ENCODE measurements at places on chromosomes 13 and 19.

DNA sequence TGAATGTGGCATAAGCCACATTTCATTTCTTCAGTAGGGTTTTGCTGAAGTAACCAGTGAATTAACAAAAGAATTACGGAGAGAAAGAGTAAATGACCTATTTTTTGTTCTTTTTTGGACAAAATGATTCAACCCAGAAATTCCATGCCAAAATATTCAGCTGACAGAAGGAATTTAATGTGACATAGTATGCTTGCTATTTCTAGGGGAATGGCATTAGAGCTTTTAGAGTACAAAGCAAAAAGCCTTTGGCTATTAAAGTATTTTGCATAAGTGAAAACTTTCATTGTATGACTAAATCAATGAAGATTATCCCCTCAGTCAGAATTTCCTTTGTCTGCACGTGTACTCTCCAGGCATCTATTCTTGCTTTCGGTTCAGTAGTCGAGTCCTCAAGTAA, 465.3 kb downstream of the COG6 start:
- DNase-seq, result no peak

DNA sequence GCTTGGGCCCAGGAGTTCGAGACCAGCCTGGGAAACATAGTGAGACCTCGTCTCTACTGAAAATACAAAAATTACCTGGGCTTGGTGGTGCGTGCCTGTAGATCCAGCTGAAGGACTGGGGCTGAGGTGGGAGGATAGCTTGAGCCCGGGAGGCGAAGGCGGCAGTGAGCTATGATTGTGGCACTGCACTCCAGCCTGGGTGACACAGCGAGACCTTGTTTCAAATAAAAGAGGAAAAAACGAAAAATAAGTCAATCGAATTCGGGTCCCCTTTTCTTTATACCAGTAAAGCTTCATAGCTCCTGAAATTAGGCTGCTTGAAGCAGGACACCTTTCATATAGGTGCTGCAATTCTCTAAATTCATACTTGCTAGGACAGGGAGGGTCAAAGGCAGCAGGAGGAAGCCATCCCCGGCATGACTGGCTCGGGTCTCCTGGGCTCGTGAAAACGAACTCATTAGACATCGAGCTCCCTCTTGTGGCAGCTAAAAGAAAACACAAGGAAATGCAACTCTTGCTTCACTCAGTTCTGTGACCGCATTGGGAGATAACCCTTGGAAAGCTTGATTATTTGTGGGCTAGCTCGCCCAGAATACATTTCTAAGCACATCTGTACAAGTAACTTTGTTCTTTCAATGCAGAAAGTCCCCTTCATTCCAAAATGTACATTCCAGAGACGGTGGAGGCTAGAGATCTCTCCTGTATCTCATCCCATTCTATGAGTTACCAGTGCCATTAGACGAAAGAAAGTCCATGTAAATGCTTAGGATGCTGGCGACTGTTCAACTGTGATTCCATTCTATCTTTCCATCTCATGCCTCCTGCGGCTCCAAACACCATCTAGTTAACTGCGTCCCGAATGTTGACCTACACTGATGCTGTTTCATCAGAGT, 16.8 kb downstream of the FPR2 start:
- peak; percentile 78 for DNase-seq

GRCh38 chr13:22569811-22570210, 611.0 kb upstream of the SGCG start:
- DNase-seq, result no peak

DNA sequence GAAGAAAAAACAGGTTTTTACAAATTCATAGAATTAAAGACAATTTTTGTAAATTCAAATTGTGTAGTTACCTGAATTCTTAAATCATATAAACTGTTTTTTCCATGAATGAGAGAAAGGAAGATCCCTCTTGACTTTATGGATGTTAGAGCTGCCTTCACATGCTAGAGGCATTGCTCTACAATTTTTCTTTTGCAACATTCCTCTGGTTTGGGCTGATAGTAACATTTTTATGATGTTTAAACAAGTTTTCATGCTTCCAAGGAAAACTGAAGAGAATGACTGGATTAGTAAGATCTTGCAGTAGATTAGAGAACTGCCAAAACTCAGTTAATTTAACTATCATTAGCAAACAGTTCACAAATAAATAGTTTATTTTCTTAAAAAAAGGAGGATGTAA, 250.6 kb downstream of the GPC6 start:
- DNase-seq, result no peak

DNA sequence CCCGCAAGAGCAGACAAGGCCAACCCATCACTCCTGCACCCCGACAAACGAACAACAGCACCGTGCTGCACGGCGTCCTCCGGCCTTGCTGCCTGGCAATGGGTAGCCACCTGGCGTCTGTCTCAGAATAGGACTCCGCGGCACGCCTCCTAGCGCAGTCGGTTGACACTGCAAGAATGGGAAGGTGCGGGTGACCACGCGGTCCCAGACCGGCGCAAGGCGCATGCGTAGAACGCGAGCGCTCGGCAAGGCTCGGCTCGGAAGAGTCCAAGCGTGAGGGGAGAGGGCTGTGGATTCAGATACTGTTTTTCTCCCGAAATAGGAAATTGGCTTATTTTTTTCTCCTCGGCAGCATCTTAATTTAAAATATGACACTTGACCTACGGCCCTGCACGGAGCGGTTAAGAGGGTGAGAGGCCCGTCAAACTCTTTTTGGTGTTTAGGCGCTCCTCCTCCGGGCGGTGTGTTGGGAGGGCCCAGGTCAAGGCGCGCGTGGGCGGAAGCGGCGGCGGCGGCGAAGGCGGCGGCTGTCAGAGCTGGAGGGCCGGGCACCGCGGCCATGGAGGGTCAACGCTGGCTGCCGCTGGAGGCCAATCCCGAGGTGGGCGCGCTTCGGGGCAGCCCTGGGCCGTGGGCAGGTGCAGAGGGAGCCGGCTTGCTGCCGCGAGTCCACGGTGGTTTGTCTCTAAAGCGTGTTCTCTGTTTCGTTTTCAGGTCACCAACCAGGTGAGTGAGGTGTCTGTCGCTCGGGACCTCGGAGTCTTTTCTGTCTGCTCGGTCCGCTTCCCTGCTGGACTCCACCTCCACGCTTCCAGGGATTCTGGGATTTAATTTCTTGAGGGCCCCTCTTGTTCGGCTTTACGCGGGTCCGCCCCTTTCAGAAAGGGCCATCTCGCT, at the start of gene UCHL3:
Gene UCHL3, plus strand, starts transcription at position 530 of the 897 bp plus-strand sequence. Its CDS starts 30 bp downstream, at position 560.
- peak; percentile 94 for DNase-seq

DNA sequence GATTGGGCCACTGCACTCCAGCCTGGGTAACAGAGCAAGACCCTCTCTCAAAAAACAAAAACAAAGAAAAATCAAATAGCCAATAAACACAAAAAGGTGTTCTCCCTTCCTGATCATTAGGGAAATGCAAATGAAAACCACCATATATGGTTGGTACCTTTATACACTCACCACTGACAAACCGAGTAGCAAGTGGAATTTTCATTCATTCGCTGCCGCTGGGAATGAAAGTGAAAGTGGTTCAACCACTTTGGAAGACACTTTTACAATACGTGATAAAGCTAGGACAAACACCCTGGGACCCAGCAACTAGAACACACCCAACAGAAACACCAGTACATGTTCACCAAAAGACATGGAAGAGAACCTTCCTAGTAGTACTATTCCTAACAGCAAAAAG, 21.0 kb downstream of the GRIK5 start:
- no peak for DNase-seq

GRCh38 chr13:20090349-20090748, 70.5 kb downstream of the GJA3 start:
- DNase-seq, result no peak

DNA sequence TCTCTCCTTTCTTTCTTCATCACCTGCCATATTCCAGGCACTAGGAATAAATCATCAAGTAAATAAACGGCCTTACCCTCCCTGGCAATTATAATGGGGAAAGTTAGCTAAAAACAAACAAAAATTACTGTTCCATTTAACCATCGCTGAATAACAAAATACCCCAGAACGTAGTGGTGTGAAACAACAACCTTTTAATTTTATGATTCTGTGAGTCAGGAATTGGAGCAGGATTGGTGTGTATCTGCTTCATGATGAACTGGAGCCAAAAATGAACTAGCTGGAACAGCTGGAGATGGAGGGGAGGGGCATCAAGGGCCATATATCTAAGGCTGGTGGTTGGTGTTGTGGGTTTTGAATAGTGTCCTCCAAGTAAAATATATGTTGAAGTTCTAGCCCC, 3.7 kb upstream of the CADM4 start:
- no peak for DNase-seq

DNA sequence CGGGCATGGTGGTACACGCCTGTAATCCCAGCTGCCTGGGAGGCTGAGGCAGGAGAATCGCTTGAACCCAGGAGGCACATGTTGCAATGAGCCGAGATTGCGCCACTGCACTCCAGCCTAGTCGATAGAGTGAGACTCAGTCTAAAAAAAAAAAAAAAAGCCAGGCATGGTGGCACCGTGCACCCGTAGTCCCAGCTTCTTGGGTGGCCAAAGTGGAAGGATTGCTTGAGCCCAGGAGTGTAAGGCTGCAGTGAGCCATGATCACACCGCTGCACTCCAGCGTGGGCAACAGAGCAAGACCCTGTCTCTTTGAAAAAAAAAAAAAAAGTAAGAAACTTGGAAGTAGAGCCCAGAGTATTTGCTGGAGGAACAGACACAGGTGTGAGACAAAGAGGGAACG, 27.7 kb downstream of the CCDC8 start:
- no peak for DNase-seq

GRCh38 chr13:21897161-21897560, 226.3 kb downstream of the FGF9 start:
- no peak for DNase-seq

DNA sequence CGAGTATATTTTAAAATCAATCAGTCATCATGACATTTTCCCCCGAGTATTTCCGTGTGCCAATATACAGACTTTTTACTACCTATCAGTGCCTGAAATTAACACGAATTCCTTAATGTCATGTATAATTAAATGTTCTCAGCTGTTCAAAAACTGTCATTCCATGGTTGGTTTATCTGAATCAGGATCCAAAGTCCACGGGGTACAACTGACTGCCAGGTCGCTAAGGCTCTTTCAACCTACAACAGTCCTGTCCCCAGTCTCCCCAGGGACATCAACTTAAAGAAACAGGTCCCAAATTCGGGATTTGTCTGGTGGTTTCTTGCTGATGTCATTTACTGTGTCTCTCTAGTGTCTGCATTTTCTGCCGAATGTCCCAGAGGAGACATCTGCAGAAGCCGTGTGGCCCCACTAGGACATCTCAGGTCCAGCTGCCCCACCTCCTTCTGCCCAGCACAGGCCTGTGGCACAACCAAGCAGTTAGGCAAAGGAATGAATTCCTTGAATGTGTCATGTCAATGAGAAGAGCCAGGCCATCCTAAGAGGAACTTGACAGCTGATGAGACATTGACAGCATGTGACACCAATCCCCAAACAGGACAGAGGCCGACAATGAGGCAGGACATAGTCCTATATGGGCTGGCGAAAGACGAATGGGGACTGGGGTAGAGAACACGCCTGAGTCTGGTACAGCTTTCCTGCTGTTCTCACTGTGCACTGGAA, 109.5 kb downstream of the STK24 start:
- no peak for DNase-seq

Data from hippocampal formation (tissue), 2 donors.